ENCODE measurements at places on chromosomes 5 and 9.

GRCh38 chr9:106111039-106111730, 416.8 kb downstream of the TMEM38B start:
- no peak for DNase-seq

GRCh38 chr5:110899566-110900412, 161.0 kb downstream of the SLC25A46 start:
- DNase-seq, result peak; percentile 74

DNA sequence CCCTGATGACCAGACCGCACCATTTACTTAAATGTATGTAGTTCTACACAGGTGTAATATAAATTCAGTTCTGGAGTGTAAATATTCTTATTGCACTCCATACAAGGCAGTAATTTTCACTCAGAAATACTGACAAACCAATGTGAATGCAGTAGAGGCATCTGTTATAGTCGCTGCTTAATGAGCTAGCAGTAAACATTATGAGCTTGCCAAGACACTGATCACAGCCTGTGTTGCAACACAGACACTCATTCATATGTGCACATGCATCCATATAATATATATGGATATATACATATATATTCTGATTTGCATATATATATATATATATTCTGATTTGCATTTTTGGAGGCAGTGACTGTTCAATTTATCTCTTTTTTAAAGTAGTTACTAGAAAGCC, 435.1 kb upstream of the ST8SIA4 start:
- no peak for DNase-seq

DNA sequence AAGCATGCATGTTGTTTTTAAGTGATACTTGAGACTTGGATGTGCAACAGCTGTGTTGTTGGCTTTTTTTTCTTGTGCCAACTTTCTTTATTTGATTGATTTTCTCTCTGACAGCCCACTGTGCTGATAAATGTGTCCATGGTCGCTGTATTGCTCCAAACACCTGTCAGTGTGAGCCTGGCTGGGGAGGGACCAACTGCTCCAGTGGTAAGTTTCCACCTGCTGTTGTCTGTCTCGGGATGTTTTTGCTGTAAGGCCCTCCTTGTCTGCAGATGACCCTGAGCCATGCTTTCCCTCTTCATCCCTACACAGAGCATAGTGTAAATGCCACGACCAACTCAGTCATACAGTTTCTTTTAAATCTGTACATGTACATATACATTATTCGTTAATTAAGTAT, 79.2 kb downstream of the MEGF10 start:
- DNase-seq, result no peak

DNA sequence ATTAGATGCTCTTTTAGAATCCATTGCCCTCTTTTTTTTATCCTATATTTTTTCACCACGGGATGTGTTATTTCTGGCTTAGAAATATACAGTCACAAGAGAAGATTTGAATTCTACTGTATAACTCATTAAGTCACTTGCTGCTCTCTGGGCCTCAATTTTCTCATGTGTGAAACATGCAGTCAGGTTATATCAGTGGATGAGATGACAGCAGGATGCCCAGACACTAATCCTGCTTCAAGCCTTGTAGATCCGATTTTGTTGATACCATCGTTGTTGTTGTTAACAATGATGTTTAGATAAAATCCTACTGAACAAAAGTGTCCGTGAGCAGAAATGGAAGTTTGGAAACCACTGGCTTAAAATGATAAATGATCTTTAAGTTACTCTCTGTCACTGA, 421.9 kb upstream of the DMAC1 start:
- no peak for DNase-seq

GRCh38 chr5:71600783-71601182, 13.6 kb downstream of the MCCC2 start:
- DNase-seq, result no peak

DNA sequence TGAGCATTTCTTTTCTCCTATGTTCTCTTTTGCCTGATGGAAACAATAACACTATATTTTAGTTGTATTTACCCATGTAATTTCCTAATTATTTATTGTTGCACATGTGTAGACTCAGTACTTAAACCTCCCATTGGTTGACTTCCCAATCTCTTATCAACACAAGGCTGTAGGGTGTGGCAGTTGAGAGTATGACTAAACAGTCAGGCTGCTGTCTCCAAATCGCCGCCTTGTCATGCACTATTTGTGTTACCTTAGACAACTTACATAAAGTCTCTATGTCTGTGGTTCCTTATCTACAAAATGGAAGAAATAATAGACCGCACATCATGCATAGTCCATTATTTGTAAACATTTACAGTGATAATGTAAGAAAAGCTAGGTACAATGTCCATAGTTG, 68.9 kb upstream of the EFNA5 start:
- peak; percentile 93 for DNase-seq

- no peak for DNase-seq
Measured at GRCh38 chr9:93346231-93347112, 105.0 kb upstream of the FAM120A start.

GRCh38 chr5:15645381-15646160, 145.6 kb downstream of the FBXL7 start:
- DNase-seq, result peak; percentile 23

DNA sequence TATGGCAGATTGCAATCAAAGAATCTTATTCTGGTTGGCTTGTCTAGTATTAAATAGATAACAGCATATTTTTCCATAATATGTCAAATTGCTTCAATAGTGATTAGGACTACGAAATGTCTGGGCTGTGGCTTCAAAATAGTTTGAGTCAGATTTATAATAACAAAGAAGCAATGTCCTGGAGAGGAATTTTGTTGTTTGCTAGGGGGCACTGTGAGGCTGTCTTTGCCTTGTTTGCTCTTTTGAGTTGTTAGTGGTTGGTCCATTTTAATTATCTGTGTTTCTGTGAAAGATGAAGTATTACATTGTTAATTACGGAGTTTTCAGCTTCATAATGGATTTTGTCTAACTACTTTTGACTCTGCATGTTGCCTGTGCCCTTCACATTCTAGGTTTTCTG, 713.6 kb downstream of the TLE4 start:
- no peak for DNase-seq

GRCh38 chr9:95609426-95609825, 92.7 kb upstream of the PTCH1 start:
- no peak for DNase-seq

- DNase-seq, result no peak
Measured at GRCh38 chr5:126462239-126463014, 39.2 kb downstream of the GRAMD2B start.

- peak; percentile 31 for DNase-seq
Measured at GRCh38 chr5:157750320-157750719, 6.8 kb downstream of the LSM11 start.

GRCh38 chr9:4382722-4383317, 83.0 kb upstream of the GLIS3 start:
- DNase-seq, result no peak

- peak; percentile 52 for DNase-seq
Measured at GRCh38 chr5:96434201-96434645, 1.2 kb upstream of the PCSK1 start.

DNA sequence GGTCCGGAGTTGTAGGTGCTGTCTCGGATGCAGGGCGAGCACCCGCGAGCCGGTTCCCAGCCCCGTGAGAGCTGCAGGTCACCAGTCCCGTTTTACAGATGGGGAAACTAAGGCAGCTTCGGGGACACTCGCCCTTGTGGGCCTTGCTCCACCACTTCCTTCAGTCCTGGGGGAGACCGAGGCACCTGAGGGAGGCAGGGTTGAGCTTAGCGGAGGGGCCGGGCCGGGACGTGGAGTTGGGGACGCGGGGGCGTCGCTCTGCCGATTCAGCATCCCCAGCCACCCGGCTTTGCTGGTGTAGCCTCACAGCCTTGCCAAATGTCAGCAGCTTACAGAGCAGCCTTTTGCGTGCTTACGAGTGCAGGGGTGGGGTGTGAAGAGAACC, 530 bp downstream of the BBLN start:
- no peak for DNase-seq

DNA sequence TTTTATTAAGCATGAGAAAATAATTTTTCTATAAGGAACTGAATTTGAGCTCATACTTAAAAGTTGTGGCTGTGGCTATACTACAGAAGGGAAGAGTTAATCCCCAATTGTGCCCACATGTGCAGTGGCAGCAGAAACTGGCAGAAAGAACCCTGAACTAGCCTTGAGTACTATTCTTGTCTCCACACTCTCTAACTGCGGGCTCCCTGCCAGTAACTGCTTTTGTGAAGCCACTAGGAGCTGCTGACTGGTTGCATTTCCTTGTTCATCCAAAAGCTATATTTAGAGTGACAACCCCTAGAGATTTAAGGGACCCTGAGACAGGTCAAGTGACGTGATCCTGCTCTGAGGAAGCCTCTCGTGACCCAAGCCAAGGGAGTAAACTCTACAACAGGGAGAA, 238.6 kb downstream of the ELAVL2 start:
- no peak for DNase-seq

- DNase-seq, result peak; percentile 29
Measured at GRCh38 chr5:159133041-159133741, 33.5 kb upstream of the EBF1 start.

GRCh38 chr9:16266648-16267276, 603.7 kb downstream of the BNC2 start:
- no peak for DNase-seq

- no peak for DNase-seq
Measured at GRCh38 chr5:95352691-95353090, 38.5 kb upstream of the FAM81B start.

- peak; percentile 77 for DNase-seq
Measured at GRCh38 chr5:95960667-95961616, 709 bp downstream of the ELL2 start.

DNA sequence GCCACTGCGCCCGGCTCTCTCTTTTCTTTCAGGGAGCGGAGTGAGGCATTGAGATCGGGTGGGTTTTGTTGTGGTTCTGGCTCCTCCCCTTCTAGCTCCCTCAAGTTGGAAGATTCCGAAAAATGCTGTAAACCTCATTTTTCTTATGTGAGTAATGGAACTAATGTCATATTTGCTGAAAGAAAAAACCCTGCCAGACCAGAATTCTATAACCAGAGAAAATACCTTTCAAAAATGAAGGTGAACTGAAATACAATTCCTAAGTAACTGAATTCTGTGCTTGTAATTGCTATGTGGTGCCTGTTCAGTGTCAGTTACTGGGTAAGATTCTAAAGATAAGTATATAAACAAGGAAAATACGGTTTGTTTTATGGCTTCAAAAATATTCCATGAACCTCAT, 30.9 kb upstream of the CDK20 start:
- DNase-seq, result no peak

GRCh38 chr5:19001054-19001453, 986.9 kb downstream of the CDH18 start:
- DNase-seq, result no peak

DNA sequence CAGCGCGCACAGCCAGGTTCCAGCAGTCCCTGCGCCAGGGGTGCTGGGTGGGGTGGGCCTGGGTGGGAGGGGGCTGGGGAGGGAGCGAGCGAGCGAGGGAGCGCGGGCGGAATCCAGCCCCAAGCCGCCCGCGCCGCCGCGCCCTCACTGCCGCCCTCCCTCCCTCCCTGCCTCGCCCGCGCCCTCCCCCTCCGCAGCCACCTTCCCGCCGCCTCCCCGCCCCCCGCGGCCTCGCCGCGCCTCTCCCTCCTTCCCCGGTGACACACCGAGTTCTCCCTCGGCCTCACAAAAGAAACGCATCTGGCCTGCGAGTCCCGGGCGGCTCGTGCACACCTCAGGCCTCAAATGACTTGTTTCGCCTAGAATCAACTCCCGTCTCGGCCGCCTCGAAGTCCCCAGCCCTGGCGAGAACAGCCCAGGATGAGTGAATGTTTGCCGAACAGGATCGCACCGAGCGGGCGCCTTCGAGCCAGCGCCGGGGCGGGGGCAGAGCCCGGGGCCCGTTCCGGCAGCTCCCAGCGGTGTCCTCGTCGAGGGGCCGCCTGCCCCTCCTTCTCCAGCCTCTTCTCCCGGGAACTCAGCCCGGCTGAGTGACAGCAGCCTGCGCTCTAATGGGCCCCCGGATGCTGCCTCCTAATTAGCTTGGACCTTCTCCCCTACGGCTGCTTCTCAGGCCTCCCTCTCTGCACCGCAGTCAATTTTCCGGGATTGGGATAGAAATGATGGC, 371 bp upstream of the PITX1 start:
- peak; percentile 45 for DNase-seq

DNA sequence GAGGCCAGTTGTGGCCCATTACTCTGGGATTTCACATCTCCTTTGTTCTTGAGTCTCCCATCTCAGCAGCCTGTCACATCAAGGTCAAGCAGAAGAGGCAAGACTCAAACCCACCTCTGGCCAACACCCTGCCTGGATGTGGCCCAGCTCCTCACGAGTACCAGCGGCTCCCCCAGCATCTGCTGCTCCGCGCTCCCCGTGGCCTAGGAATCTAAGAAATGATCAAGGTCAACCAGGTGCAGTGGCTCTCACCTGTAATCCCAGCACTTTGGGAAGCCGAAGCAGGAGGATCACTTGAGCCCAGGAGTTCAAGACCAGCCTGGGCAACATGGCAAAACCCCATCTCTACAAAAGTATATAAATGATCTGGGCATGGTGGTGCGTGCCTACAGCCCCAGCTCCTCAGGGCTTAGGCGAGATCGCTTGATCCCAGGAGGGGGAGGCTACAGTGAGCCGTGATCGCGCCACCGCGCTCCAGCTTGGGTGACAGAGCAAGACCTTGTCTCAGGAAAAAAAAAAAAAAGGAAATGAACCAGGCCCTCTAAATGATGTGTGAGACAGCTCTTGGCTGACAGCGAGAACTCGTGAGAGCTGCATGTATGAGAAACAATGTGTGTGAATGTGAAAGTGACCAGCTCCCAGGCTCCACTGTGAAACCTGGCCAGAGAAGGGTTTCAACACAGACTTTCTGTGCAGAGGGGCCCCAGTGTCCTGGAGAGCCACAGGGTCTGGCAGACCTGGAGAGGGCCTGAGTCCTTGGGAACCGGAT, 61.6 kb upstream of the ANGPTL2 start:
- no peak for DNase-seq

DNA sequence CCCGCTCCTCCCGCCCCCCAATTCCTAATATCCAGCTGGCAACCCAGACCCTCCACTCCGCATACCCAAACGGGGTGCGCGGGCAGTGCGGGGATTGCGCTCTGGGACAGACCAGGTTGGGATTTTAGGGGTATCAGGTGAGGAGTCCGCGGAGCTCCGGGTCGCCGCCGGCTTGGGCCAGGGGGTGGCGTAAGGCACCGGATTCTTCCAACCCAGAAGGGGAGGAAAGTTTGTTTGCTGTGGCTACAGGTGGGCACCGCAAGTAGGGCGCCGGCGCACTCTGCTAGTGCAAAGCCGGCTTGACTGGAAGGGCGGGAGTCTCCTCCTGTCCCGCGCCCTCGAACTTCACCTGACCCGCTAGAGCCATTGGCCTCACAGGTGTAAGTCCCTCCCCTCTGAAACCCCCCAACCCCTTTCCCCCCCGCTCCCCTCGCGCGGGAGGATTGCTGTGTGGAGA, 709 bp downstream of the IQGAP2 start:
- DNase-seq, result no peak

Data from NCI-H226 (cell line).